ENCODE measurements at places on chromosomes 16 and 17. TPM values are rescaled to one million over a fixed set of nuclear protein-coding genes. Genes with fewer than 3 reads are reported as not detected.

DNA sequence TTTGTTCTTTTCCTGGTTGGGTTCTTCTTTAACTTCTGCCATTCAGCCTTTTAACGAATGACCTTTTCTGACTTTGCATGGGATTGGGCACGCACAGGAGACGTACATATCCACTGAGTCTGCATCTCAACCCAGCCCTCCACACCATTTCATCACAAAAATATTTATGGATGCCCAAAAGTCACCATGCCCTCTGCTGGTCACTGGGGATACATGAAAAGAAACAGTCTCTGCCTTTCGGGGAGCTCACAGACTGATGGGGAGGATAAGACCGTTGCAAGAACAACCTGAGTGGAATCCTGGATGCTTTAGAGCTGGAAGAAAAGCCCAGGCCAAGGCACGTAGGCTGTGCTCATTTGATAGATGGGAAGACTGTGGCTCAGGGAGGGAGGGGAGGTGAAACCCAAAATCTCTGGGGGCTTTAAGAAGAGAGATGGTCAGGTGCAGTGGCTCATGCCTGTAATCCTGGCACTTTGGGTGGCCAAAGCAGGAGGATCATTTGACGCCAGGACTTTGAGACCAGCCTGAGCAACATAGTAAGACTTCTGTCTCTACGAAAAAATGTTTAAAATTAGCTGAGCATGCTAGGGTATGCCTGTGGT lies 7.9 kb upstream of the MT2A start:
- no peaks in the 10 kb centered on the region for H3K4me1 ChIP-seq
- no peak for DNase-seq
- no peaks in the 10 kb centered on the region for H3K36me3 ChIP-seq
- no peak overlapping the region for H3K4me3 ChIP-seq
- no peak overlapping the region for H3K27ac ChIP-seq

GRCh38 chr16:77993111-77993985 lies 29.0 kb upstream of the CLEC3A start:
- no peaks in the 10 kb centered on the region for H3K36me3 ChIP-seq
- DNase-seq: no peak
- H3K4me3 ChIP-seq: no peak overlapping the region
- H3K27me3 ChIP-seq: no peaks in the 10 kb centered on the region

DNA sequence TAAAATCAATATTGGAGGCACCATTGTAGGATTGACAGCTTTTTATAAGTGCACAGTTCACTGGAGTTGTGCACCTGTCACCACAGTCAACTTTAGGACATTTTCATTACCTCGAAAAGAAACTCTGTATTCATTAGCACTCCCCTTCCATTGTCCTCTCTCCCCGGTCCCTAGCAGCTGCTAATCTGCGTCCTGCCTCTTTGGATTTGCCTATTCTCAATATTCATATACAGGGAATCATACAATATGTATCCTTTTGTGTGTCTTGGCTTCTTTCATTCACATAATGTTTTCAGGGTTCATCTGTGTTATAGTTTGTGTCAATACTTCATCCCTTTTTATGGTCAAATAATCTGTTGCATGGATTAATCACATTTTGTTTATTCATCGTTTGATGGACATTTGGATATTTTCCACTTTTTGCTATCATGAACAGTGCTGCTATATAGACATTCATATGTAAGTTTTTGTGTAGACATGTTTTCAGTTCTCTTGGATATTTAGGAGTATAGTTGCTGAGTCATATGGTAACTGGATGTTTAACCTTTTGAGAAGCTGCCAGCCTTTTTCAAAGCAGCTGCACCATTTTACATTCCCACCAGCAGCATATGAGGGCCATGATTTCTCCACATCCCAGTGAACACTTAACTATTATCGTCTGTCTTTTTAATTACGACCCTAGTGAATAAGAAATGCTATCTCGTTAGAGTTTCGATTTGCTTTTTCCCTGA lies 9.8 kb downstream of the DNAJA3 start:
- H3K27me3 ChIP-seq: no peaks in the 10 kb centered on the region
- H3K4me3 ChIP-seq: no peak overlapping the region
- no peaks in the 10 kb centered on the region for H3K4me1 ChIP-seq
- no peak for DNase-seq

DNA sequence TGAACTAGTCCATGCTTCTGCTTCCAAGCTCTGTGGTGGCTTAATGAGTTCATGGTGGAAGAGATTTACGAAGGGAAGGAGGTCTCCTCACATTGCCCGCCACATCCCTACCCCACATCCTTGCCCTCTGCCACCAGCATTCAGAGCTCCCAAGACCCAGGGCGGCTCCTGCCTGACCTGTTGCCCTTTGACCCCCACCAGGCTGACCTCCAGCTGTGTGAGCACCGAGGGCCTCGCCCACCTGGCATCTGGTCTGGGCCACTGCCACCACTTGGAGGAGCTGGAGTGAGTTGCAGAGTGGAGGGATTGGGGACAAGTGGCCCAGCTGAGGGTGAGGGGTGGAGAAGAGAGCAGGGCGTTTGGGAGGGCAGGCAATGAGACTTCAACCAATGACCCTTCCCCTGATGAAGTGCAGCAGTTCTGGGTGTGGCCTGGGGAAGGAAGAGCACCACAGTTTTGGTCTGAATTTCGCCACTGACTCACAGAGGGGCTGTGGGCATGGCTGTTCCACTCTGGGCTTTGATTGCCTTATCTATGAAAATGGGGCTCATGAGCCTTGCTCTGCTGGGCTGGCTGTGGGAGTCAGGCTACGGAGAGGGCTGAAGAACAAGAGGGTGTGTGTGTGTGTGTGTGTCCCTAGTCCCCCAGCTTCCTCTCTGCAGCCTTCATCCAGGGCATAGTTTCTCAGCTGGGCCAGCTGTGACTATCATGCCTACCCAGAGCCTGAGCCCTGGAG lies 22.6 kb upstream of the CPNE2 start:
- no peak overlapping the region for H3K27ac ChIP-seq
- no peak overlapping the region for H3K4me3 ChIP-seq
- no peak for DNase-seq
- no peaks in the 10 kb centered on the region for H3K27me3 ChIP-seq
- peaks cover 12% of the 10 kb centered on the region for H3K4me1 ChIP-seq

DNA sequence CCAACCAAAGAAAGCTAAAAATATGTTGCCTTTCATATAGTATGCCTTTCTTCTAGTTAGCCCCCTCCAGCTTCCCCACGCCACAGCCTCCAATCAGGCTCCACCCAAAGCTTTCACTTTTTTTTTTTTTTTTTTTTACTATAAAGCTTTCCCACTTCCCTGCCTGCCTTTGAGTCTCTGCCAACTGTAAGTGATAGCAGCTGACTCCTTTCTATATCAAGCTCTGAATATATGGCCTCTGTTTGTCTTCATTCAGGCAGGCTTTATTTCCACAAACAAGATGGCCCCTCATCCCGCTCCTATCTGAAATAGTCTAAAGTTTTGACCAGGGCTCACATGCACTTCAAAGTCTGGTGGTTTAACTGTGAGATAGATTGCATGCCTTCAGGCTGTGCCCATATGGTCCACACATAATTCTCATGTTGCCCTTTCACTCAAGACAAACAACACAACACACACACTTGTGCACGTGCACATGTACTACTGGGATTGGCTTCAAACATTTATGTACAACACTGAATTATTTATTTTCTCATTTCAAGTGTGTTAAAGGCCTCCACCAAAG lies 39.8 kb upstream of the DYNLRB2 start:
- H3K4me1 ChIP-seq: no peaks in the 10 kb centered on the region
- H3K27ac ChIP-seq: no peak overlapping the region
- no peaks in the 10 kb centered on the region for H3K27me3 ChIP-seq
- no peak overlapping the region for H3K4me3 ChIP-seq
- H3K36me3 ChIP-seq: no peaks in the 10 kb centered on the region
- no peak for DNase-seq

The EIF5A gene
- total RNA-seq: 1,595 TPM

The WNT9B gene
- not detected for total RNA-seq
